ENCODE measurements at places on chromosomes 7 and 10.

GRCh38 chr7:70695795-70696083, 436.2 kb upstream of the GALNT17 start:
- DNase-seq: no peak

DNA sequence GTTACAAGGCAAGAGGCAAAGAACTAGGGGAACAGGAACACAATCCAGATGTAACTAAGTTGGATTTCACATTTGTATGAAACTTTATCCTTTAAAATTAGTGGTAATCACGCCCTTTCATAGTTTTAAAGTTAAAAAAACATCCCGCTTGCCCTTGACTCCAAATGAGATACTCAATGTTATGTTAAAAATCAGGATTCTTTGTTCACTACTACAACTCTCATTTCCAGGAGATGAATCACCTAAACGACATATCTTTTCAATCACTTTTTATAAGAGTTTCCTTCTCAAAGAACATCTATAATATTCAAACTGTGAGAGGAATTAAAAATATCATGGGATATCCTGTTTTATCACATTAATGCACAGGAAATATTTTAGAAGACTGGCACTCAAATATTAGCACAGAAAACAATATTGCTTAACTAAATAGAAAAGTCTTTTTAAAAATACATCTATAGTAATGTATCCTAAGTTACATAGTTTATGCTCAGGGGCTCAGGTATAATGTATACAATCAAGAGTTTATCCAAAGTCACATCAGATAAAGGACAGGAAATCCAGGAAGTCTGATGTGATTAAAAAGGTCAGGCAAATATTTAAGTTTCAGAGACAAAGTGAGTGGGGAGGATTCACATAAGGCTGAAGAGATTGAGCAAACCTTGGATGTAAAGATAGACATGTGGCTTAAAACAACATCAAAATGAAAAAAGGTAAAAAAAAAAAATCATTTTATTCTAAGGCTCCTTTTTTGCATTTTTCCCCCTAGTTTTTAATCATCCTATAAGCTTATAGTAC, 41.9 kb downstream of the CADPS2 start:
- no peak for DNase-seq

DNA sequence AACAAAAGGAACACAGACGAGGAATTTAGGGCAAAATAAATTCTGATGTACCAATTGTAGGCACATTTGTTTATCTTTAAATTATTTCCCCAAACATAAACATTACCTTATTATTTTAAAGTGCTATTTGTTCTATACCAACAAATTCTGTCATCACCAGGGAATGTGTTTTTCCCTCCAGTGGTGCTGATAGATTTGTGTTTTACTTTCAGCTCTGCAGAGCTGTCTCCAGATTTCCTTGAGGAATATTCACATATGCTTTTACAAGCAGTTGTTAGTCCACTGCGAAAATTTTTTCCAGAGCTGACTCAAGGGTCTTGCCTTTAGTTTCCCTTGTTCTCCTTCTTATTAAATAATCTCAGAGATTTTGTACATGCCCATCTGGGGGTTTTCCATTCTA, 362.8 kb downstream of the PHF14 start:
- DNase-seq: no peak

DNA sequence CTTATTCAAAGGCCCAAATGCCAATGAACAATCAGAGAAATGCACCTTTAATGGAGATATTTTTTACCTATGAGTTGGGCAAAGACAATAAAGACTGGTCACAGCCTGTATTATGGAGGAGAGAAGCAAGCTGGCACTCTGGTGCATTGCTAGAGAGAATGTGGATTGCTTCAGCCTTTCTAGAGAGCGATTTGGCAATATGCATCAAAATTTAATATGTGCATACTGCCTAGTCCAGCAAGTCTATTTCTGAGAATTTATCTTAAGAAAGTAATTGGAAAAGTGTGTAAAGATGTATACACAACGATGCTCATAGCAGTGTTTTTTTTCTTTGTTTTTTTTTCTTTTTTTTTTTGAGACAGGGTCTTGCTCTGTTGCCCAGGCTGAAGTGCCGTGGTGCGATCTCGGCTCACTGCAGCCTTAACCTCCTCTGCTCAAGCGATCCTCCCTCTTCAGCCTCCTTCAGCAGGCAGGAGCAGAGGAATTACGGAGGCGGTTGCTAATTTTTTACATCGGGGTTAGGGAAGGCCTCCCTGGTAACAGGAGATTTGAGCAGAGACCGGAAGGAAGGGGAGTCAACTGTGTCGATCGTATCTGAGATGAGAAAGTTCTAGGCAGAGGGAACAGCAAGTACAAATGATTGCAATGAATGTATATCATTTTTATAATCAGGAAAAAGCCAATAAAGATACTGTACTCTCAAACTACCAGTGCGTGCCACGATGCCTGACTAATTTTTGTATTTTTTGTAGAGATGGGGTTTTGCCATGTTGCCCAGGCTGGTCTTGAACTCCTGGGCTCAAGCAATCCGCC, 16.4 kb downstream of the KIAA1549 start:
- DNase-seq: no peak

DNA sequence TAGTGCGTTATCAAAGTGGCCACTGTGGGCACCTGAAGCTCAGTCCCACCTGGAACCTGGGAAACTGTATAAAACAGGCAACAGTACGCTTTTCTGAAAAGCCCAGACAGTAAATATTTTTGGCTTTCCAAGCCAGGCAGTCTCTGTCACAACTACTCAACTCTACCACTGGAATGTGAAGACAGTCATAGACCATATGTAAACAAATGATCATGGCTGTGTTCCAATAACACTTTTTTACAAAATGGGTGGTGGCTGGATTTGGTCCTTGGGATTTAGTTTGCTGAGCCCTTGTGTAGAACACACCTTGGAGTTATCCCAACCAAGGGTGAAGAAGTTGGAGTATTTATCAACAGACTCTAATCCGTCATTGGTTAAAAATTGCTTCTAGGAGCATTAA, 259.9 kb downstream of the SKIDA1 start:
- no peak for DNase-seq

All from body of pancreas (tissue), 4 donors.